AG09309 (cell line): ENCODE measurements at places on chromosomes 7 and 10.
A peak's percentile ranks its signal among the peaks of the same experiment; 100 is the strongest.

DNA sequence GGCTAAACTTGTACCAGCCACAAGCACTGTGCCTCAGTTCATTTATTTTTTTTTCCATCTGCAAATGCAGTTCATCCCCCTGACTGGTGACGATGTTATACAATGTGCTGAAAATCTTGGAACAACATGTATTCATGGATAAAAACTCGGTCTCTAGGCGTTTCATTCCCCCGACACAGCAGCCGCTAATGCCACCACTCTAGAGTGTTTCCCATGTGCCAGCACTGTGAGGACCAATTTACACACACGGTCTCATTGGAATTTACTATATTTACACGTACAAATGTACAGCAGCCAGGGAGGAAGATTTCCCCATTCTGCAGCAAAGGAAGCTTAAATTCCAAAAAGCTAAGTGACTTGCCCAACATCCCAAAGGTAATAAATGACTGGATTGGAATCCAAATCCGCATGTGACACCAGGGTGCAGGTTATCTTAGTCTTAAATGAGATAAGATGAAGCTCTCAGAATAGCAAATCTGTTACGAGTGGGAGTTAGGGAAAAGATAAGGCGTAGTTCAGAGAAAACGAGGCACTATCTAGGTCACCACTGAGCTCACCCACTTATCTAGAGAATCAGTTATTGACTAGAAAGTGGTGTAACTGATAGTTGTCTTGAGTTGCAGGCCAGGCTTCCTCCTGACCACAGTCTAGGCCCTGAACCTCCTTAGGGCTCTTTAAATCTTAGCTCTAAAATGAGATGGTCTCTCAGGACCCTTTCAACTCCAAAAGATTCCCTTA lies 36.7 kb downstream of the FAM107B start:
- DNase-seq: no peak

DNA sequence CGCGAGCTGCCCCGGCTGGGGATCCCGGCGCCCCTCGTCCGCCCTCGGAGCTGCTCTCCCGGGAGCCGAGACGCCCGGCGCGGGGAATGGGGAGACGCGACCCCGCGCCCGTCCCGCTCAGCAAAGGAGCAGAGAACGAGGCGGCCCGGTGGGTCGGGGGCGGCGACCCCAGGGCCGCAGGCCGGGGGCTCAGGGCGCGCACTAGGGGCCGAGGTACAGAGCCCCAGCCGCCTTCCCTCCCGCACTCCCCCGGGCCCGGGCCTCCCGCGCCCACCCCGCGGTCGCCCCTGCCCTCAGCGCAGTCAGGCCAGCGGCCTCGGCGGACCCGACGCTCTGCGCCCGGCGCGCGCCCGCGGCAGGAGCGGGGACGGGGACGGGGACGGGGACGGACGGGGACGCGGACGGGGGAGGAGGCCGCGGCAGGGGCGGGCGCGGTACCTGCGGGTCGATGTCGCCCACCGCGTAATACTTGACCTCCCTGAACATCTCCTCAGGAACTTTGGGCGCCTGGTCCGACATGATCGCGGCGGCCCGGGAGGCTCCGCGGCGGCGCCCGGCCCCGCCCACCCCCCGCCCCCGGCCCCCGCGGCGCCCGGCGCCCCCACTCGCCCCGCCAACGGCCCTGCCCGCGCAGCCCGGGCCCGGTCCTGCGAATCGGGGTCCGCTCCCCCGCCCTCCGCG lies 373 bp downstream of the PAXIP1 start:
- DNase-seq: no peak

DNA sequence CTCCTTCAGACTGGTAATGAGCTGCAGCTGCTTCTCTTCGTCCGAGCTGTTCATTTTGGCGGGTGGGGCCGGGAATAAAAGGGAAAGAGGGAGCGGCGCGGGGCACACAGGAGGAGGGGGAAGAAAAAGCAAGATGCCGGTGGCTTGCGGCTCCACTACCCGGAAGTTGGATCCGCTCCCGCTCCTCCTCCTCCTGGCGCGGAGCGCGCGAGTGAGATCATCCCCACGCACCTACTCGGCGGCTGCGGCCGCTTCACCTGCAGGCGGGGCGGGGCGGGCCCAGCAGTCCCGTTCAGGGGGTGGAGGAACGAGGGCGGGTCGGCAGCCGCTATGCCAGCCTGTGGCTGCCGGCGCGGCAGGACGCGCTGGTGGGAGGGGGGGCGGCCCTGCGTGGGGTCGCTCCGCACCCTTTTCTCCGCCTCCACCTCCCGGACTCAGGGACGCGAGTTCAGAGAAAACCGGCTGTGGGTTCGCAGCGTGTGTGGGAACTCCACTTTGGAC lies at the start of gene SHTN1:
Gene SHTN1 (minus strand): TSS at position 162 of the 501 bp plus-strand sequence. CDS start 108 bp downstream, at position 54.
- DNase-seq: no peak

DNA sequence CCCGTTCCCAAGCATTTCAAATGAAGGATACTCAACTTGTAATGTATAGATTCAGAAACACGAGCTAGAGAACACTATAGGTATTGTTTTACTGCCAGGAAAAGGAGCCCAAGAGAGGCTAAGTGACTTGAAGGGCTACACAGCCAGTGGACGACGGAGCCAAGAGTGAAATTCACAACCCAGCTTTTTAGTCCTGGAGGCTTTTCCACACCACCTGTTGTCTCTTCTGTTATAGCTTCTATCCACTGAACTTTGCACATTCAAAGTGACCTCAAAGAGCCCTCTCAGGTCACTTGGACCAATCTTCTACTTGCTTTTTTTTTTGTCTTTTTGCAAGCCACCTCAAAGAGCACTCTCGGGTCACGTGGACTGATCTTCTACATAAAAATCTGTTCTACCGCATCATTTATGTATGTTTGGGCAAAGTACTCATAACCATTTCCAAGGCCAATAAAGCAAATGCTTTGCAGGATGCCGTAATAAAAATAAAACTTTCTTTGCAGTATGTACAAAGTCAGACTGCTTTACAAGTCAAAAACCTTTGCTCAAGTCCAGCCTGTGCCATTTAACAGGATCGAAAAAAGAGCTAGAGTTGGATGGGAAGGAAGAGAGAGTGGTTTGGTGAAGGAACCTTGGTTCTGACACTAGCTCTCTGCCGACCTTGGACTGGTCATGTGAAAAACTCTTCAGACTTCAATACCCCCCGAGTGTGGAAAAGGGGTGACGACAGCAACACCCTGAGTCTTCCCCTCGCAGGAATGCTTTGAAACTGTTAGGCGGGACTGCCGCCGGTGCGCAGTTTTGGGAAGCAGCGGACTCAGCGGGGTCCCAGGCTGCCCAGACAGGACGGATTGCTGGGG lies 821 bp downstream of the SLC35B4 start:
- no peak for DNase-seq

GRCh38 chr7:140242057-140243031 lies 65.6 kb upstream of the KDM7A start:
- no peak for DNase-seq

DNA sequence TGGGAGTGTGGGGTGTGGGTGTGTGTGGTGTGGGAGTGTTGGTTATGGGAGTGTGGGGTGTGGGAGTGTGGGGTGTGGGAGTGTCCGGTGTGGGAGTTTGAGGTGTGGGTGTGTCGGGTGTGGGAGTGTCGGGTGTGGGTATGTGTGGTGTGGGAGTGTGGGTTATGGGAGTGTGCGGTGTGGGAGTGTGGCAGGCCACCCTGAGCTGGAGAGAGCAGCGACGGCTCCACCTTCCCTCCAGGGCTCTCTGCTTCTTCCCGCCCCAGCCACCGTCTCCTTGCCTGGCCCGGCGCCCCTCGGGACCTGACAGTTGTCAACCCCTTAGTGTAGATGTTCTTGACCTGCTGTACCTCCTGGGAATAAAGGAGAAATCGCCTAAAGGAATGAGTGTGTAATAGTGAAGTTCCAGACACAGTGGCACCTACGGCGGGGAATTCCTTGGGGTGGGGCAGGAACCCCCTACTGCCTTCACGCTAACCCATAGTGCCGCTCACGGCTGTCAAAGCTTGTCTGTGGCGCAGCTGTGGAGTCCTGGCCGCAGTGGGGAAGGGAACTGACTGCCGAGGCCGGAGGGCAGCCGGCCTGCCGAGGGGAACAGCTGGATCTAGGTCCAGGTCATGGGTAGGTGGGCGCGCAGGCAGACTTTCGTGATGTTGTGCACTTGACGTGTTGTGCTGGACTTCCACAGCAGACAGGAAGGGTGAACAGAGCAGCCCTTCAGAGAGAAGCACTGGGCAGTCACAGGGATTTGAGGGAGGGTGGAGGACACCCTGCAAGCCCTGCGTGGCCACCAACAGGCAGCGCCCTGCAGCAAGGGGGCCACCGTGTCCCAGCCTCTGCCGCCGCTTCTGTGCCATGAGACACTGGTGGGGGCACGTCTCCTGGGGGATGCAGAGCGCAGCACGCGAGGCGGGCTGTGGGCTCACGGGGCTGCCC lies 49.0 kb upstream of the EN2 start:
- DNase-seq: no peak

- DNase-seq: no peak
These were observed 35.5 kb upstream of the WASL start for GRCh38 chr7:123784263-123784662.

GRCh38 chr7:100397315-100398081 lies 24.2 kb downstream of the PILRA start:
- DNase-seq: no peak

DNA sequence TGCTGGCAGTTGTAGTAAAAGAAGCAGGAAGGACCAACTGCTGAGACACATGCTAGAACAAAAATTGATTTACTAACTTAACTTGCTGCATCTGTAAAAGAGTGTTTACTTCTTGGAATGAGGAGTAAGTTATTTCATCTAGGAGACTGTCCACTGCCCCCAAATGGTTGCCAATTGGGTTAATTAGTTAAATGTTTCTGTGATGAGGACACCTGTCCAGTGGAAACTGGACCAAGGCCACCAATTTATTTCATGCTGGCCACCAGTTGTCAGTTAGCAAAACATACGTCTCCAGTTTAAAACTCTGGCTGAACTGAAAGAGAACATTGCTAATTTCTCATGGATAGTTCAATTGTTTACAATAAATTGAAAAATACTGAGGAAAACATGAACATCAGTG lies 191.7 kb downstream of the PPP1R9A start:
- no peak for DNase-seq

DNA sequence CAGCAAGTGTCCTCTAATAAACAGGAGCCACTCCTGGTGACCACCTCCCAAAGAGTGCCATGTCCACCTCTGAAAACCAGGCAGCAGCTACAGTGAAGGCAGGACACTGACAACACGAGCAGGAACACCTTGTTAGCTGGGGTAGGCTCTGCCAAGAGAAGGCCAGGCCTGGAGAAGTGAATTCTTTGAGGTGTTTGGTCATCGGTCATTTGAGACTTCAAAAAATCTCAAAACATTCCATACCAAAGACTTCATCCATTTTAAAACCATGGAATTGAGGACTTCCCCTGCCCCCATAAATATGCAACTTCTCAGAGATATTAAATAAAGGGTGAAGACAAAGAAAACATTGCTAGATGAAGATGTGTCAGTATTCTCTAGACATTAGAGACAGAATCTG lies 28.4 kb upstream of the OPALIN start:
- DNase-seq: no peak

DNA sequence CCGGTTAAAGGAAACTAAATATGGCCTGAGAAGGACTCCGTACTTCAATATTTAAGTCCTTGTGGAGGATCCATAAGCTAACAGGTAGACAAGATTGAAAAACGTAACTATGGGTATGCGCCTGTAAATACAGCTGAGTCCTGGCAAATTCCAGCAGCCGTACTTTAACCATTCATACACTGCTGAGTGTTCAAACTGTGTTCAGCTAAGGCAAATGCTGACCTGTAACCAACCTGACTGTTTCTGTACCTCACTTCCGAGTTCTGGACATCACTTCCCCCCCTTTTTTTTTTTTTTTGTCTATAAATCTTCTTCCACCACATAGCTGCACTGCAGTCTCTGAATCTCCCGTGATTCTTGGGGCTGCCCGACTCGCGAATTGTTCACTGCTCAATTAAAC lies 69.1 kb downstream of the SRPK2 start:
- no peak for DNase-seq

GRCh38 chr10:103580430-103580829 lies 86.9 kb downstream of the NEURL1 start:
- DNase-seq: no peak

DNA sequence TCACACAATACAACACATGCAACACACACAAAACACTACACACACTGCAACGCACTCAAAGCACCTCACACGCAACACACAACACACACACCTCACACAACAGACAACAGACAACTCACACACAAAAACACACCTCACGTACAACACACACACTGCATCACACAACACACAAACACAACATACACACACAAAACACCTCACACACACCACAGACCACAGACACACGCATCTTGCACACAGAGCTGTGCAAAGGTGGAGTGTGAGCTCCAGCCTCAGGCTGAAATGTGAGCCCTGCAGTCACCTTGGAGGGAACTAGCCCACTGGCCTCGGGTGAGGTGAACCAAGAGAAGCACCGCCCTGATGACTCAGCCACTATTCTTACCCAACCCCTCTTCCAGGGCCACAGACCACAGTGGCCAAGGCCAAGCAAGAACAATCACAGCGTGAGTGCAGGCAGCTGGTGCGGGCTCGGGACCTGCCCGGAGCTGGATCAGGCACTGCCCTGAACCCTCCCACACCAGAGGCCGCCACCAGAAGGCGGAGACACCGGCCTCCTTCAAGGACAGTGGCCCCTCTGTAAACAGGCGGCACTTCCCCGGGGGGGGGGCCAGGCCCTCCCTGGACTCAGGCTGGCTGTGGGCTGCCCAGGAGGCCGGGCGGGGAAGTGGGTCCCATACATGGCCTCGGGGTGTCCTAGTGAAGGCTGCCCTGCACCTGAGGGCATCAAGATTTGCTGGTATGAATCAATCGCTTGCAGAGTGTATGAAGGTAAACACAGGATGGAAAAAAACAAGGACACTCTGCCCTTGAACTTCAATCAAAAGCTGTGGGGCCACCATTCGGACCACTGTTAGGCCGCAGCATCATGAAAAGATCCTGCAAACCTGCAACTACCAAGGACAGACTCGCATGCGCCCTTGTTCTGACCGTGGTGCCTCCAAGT lies 106.7 kb downstream of the TNS3 start:
- peak; percentile 68 for DNase-seq

GRCh38 chr7:39758234-39758970 lies 135.0 kb downstream of the RALA start:
- no peak for DNase-seq

DNA sequence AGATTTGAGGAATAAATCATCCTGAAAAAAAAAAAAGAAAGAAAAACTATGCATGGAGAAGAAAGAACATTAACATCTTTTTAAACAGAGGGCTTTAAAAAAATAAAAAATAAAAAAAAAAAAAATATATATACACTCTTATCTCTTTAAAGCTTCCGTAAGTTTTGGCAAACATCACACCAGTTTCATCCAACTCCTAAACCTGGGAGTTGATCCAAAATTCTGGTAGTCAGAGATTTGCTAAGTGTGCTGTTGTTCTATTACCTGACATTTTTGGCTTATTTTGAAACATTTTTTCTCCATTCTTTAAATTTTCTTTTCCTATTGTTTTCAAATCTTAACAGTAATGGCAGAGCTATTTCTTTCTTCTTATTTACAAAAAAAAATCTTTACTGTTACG lies 273.1 kb downstream of the AGMO start:
- DNase-seq: no peak

DNA sequence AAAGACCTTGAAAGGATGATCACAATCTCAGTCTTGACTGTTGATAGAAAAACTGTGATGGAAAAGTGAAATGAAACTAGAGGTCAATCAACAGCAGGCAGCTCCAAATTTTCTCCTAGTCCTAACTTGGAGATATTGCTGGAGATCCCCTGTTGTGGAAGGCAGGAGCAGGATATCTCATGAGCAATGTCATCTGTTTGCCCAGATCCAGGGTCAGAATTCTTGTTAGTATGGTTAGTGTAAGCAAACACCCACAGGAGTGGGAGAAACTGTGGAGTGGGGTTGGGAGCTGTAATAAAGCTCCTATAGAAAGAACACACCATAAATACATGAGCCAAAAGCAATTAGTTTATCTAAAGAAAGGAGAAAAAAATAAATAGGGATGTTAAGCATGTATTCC lies 169.0 kb downstream of the AKR1D1 start:
- DNase-seq: no peak
